T-helper 9 cell (primary cell): ENCODE measurements at places on chromosomes 1 and 21.

DNA sequence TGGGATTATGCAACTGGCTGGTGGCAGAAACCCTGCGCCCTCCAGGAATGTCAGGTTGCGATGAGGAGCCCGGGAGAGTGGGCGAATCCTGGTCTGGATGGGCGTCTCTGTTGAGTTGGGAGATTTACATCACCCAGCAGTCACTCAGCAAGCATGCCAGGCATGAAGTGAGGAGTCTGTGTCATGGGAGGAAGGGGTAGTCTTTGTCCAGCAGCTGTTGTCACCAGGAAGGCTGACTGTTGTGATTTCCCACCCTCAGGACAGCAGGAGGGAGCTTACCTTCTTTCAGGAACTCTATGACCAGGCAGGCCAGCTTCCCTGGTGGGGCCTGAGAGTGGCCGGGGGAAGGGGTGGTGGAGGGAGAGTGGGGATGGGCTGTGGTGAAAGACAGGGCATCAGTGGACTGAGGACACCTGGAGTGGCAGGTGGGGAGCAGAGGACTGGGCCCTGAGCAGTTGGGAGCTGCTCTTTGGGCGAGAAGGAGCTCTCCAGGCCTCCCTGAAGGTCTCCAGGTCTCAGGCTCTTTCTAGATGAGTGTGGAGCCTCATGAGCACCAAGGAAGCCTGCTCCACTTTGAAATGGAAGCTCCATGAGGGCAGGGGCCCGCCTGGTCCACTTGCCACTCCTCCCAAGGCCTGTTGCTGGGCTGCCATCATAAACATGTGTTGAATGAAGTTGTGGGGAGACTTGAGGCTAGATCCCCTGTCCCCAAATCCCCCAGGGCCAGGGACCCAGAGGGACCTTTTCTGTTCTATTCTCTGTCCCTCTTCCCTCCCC is 21.3 kb upstream of the PKP1 start:
- DNase-seq, result no peak

GRCh38 chr1:23980728-23981070 is 572 bp upstream of the SRSF10 start:
- no peak for DNase-seq

- DNase-seq, result no peak
Measured at GRCh38 chr1:204598319-204598969, 82.2 kb downstream of the MDM4 start.

DNA sequence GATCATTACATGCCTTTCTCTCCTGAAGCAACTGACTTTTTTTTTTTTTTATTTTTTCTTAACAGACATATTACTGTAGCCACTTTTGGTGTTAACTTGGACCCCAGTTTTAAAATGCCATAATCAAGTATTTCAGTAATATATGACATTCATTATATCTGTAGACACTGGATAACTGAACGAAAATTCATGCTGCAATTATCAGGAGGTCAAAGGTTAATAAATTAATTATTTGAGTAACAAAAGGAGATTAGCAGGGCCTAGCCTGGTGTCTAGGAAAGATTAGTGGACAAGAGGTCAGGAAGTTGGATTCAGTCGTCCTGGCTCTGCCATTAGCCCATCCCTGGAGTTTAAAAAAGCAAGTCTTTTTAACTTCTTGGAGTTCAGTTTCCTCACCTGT is 168.1 kb downstream of the TGFBR3 start:
- DNase-seq, result no peak

- no peak for DNase-seq
Measured at GRCh38 chr21:46254208-46254975, 25.8 kb upstream of the LSS start.

GRCh38 chr1:63615768-63616420 is 22.7 kb downstream of the PGM1 start:
- peak; percentile 42 for DNase-seq

DNA sequence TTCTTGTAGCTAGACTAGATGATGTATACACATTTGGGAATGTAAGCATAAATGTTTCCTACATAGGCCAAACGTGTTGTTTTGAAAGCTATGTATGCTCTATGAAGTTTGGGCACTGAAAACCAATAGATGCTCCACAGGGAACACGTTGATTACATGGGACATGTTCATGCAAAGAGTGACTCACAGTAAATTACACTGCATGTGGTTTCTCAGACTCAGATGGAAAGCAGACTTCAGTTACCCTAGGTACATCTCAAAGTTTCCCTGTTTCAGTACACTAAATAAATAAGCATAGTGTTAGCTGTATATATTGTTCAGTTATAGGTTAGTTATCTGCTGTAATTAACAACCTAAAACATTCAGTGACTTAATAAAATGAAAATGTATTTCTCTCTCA is 301.9 kb upstream of the RUNX1 start:
- no peak for DNase-seq

DNA sequence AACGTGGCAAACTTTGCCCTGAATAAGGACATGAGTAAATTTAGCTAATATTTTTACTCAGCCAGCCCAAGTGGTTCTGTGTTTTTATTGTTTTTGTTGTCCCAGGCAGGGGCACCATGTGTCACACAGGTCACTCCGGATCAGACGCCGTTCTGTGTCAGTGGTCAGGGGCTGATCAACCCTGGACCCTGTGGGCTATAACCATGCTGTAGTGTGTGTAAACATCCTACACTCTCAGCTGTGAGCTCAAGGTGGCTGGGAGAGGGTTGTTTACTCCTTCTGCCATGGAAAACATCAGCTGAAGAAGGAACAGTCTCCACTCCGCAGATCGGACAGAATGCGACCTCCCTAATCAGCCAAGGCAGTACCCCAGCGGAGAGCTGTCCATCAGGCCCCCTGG is 26.5 kb upstream of the KCNQ4 start:
- no peak for DNase-seq

DNA sequence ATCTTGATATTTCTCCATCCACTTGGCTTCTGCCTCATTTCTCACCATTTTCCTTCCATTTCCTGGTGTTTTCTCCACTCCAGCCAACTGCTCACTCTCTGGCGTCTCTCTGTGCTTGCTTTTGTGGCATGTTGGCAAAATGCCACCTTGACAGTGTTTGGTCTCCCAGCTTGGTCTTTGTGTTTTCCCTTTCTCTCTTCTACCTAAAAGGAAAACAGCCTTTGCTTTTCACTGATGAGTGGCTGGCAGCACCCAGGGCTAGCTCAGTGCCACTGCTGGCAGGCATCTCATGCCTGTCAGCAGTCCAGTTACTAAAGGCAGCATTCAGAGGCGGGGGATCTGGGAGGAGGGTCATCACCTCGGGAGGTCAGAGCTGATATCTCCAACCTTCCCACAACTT is 55.3 kb upstream of the DSCAM start:
- DNase-seq, result no peak

DNA sequence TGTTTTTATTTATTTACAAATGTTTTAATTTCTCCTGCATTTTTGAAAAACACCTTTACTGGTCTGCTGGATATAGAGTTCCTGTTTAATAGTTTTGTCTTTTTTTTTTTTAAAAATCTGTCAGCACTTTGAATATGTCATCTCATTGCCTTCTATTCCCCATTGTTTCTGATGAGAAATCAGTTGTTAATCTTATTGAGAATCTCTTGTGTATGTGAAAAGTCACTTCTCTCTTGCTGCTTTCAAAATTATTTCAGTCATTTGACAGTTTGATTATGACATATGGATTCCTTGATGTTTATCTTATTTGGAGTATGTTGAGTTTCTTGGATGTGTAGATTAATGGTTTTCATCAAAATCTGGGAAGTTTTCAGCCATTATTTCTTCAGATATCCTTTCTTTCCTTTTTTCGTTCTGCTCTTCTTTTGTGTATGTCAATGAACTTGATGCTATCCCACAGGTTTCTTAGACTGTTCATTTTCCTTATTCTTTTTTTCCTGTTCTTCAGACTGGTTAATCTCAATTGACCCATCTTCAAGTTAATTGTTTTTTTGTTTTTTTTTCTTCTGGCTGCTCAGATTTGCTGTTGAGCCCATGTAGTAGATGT is 51.2 kb upstream of the CCDC190 start:
- DNase-seq, result no peak

DNA sequence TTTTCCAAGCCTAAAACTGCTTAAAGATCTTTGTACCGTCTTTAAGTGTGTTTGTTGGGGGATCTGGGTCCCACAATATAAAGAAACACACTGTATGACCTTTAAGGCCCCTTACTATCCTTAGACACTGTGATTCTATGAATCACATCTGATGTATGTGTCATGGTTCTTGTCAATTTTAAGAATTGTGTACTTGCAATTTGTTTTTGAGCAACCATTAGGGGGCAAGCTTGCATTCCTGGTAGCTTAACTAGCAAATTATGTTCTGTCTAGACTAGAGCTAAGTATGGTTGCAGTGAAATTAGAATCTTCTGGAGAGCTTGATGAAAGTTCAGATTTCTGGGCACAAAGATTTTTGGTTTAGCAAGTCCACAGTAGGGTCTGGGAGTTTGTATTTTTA is 219.5 kb downstream of the TPR start:
- no peak for DNase-seq

DNA sequence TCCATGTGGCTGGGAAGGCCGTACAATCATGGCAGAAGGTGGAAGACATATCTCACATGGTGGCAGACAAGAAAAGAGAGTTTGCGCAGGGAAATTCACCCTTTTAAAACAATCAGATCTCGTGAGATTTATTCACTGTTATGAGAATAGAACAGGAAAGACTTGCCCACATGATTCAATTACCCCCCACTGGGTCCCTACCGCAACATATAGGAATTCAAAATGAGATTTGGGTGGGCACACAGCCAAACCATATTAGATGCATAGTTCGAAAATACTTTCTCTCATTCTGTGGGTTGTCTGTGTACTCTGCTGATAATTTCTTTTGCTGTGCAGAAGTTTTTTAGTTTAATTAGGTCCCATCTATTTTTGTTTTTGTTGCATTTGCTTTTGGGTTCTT is 990.3 kb downstream of the PLA2G4A start:
- no peak for DNase-seq

- DNase-seq, result no peak
Measured at GRCh38 chr1:230857822-230858221, 10.5 kb downstream of the C1orf198 start.

DNA sequence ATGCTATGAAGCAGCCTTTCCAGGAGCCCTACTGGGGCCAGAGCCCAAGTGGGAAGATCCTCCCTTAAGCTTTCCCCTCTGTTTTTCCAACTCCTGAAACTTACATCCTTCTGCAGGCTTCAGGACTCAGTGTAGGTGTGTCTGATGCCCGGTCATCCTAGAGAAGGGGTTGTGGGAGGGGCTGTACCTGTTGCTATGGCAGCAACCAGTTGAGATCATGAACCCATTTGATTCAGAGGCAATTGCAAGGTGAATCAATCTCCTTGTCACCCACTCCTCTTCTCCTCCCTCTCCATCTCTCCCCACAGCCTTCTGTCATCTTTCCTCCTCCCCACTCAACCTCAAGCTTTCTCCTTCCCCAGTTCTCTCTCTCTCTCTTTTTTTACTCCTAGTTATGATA is 151.8 kb downstream of the CACNA1E start:
- DNase-seq, result no peak

GRCh38 chr1:147504801-147505311 is 36.4 kb upstream of the BCL9 start:
- no peak for DNase-seq

- DNase-seq, result no peak
Measured at GRCh38 chr21:35268817-35269216, 219.7 kb upstream of the RUNX1 start.

DNA sequence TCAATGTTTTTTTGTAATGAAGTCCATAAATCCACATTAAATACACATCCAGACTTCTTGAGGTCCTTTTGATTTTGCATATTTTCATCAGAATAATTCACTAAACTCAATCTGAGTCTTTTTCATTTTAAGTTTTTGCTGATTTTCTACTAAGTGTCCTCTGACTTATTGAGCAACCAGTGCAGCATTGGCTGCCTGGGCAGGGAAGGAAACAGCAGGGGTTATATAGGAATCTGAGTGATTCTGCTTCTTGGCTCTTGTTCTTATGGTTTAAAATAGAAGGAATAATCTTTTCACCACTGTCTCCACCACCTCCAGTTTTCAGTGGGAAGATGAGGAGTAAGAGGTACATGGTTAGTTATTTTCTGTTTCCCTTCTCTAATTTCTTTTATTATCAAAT is 88.4 kb downstream of the ST6GALNAC5 start:
- no peak for DNase-seq

DNA sequence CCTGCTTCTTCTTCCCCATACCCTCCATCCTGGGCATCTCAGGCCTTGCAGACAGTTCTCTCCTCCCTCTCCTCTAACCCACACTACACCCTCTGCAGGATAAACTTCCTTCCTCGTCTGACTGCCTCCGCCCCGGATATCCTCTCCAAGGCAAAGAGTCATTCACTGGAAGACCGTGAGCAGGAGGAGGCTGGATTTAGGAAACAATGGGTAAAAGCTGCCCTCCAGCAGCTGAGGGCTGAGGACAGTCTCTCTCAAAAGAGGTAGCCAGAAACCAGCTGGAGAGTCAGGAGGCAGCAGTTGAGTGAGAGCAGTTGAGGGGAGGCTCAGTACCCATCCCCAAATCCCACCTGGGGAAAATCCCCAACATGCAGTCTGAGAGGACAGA is 1.4 kb downstream of the CSRP1 start:
- no peak for DNase-seq

GRCh38 chr21:46120301-46121285 is 22.7 kb downstream of the COL6A2 start:
- DNase-seq, result no peak

GRCh38 chr1:91672601-91673161 is 172.0 kb downstream of the CDC7 start:
- no peak for DNase-seq

DNA sequence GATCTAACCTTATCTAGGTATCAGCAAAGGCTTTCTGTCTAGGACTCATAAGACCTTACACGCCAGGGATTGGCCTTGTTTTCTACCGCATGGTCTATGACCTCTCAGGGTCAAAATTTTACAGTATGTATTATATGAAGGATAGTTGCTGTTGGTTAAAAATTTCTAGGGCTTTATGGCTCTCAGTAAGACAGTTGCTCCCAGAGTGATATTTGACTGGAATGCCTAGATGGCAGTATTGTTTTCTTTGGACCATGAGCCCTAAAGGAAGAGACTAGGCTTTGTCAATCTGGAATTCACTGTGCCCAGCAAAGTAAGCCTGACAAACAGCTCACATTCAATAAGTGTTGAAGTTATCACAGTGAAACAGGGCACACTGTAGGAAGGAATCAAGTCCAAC is 37.6 kb downstream of the C1orf87 start:
- DNase-seq, result no peak

DNA sequence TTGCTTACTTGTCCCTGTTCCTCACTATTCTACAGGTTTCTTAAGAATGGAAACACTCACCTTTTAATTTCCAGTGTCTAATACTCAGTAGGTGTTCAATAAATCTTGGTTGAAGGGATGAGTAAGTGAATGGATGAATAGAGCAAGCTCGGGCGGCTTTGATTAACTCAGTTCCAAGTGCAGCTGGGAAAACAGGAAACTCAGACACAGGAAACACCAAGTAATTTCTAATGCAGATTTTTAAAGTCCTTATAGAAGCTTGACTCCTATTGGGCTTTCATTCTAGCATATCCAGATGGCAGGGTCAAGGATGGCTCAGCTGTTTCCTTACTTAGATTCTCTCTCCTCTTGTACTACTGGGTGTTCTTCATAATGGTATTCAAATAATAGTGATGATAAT is 14.0 kb downstream of the CAMK1G start:
- no peak for DNase-seq
